ENCODE measurements at places on chromosomes 12 and 14.
A peak's percentile ranks its signal among the peaks of the same experiment; 100 is the strongest.

DNA sequence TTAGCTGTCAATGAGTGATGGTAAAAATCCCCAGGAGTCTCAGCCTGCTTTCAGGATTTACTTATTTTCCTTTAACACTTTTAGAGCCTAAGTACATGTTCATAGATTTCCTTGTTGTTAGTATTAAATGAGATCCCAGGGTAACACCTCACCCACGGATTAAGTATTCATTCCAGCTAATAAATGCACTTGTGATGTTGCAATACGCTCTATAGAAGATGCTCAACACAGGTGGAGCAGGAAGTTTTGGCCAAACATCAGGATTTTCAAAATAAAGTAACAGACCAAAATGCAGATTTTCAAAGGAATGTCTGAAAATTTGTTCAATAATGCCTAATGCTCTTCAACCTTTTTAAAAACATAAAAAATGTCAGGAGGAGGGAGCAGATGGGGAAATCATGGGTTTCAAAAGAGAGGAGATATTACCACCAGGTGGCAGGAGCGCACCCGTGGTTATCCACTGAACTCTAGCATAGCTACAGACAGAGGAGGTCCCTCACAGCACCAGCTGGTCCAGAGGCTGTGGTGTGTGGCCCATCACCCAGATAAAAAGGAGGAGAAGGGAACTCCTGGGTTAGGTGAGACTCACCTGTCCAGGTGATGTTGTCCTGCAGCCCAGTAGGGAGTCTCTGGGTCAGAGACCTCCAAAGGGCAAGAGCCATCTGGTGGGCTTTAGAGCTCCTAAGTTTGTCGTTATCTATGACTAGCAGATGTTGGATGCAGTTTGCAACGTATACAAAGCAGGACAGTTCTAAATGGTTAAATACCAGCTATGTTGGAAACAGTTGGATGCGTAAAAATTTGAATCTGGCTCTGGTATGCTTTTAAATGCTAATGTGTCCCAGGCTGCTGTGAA is 1158.4 kb upstream of the TMEM132C start:
- DNase-seq, result peak; percentile 73

DNA sequence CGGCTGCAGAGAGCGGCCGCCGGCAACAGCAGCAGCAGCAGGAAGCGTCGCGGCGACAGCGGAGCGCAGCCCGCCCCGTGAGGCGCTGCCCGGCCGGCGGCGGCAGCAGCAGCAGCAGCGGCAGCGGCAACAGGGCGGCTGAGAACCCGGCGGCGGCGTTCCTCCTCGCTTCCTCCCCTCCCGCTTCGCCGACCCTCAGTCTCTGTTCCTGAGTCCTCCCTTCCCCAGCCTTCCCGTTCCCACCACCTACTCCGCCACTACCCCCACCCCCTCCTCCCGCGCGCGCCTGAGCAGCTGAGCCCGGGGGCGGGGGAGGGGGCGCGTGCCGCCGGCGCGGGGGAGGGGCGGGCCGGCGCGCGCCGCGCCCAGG is 310 bp downstream of the BICDL1 start:
- DNase-seq, result no peak

DNA sequence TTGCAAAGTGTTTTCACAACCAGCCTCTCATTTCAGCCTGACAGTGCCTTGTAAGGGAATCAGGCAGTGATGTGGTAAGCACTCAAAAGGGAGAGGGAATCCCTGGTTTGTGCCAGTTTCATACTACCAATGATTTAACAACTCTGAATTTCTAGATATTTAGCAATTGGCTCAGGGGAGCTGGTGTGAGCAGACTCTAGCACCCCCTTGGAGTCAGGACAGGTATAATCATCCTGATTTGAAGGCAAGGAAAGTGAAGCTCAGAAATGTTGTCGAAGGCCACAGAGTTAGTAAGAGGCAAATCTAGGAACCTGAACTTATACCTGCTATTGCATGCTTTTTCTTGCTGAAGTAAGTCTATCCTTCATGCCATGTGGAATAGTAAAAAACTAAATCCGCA is 63.1 kb upstream of the DACT1 start:
- DNase-seq, result peak; percentile 7

DNA sequence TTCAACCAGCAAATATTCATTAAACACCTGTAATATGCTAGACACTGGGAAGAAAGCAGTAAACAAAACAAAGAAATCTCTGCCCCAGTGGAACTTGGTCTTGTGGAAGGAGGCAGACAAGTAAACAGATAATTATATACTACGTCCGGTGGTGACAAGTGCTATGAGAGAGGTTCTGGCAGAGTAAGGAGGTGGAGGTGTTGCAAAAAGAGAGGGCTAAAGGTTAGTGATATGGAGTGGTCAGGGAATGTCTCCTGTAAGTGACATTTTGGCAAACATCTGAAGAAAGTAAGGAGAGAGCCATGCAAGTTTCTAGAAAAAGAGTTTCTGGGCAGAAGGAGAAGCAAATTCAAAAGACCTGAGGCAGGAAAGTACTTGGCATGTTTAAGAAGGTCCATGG is 73.4 kb downstream of the RIC8B start:
- DNase-seq, result no peak

- no peak for DNase-seq
Observed at GRCh38 chr12:115261691-115262398, 577.9 kb upstream of the TBX3 start.

DNA sequence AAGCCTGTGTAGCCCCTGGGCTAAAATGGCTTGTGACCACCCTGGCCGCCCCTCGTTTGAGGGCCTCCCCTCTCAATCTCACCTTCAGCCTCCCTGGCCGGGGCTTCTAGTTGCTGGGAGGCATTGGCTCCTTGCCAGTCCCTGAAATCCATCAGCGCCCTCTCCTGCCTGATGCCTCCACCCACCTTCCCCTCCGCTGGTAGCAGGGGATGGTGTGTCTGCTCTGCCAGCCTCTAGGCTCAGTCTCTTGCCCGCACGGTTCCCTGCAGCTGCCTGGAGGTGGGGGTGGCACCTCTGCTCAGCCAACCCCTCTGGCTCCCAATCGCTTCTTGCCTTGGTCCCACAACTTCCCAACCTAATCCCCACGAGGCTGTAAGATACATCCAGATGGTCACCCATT is 167.9 kb downstream of the PHETA1 start:
- DNase-seq, result no peak

Measured in A549 (cell line).